ENCODE measurements at places on chromosomes 7 and 10. TPM values are rescaled to one million over a fixed set of nuclear protein-coding genes. Genes with fewer than 3 reads are reported as not detected.

The NAMPT gene
- 453 TPM for total RNA-seq

The CLDN12 gene
- total RNA-seq = 2.9 TPM

The SYT15B gene
- 0.15 TPM for total RNA-seq

DNA sequence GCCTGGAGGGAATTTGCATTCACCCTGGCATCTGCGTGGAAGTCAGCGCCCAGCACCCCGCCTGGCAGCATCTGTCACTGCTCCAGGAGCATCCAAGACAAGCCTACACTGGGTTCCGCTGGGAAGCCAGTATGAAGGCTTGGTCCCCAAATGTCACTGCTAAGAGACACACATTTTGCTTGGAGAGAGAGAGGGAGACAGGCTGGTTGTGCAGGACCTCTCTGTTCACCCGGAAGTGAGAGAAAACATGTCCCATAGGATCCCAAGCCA is 119.5 kb downstream of the SEC23IP start:
- H3K36me3 ChIP-seq = no peaks in the 10 kb centered on the region
- H3K27me3 ChIP-seq = peaks cover 11% of the 10 kb centered on the region
- H3K4me3 ChIP-seq = no peak overlapping the region
- DNase-seq = no peak
- H3K27ac ChIP-seq = no peak overlapping the region
- no peaks in the 10 kb centered on the region for H3K4me1 ChIP-seq

DNA sequence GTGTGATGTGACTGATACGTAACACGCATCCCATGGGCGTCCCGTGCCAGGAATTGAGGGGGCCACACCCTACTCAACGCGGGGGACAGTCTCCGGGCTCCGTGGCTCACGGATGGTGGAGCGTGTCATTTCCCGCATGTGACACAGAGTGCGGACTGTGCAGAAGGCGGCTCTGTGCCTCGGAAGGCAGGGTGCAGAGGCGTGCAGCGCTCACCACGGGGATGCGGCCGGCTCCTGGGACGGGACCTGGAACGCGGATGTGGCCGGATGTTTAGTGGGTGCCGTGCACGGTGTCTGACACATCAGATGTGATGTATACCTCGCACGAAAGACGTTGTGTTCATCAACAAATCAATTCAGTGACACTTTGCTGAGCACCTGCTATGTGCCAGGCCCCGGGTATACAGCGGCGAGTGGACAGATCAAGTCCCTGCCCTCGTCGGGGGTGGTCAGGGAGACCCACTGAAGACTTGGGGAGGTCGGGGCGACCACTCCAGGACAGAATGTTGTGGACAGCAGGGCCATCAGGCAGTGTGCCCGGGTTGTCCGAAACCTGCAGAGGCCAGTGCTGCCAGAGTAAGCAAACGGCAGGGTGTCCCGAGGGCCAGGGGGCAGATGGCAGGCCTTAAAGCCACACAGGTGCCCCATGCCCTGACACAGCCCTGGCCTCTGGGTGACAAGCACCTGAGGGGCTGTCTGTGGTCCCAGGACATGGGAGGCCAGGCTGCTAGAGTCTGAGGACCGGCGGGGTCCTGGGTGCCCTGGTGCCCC is 38.1 kb downstream of the MICALL2 start:
- H3K4me1 ChIP-seq = peaks cover 18% of the 10 kb centered on the region
- H3K4me3 ChIP-seq = no peak overlapping the region
- H3K36me3 ChIP-seq = no peaks in the 10 kb centered on the region
- H3K27ac ChIP-seq = no peak overlapping the region

GRCh38 chr7:111045449-111045848 is 45.5 kb upstream of the LRRN3 start:
- no peak for DNase-seq
- H3K27ac ChIP-seq = no peak overlapping the region
- H3K36me3 ChIP-seq = no peaks in the 10 kb centered on the region
- H3K27me3 ChIP-seq = no peaks in the 10 kb centered on the region

- peaks cover 30% of the 10 kb centered on the region for H3K27me3 ChIP-seq
- H3K4me3 ChIP-seq = no peak overlapping the region
- H3K36me3 ChIP-seq = no peaks in the 10 kb centered on the region
- H3K27ac ChIP-seq = no peak overlapping the region
- H3K4me1 ChIP-seq = peaks cover 9% of the 10 kb centered on the region
Measured at GRCh38 chr10:91635401-91636400, 2.8 kb upstream of the PPP1R3C start.

DNA sequence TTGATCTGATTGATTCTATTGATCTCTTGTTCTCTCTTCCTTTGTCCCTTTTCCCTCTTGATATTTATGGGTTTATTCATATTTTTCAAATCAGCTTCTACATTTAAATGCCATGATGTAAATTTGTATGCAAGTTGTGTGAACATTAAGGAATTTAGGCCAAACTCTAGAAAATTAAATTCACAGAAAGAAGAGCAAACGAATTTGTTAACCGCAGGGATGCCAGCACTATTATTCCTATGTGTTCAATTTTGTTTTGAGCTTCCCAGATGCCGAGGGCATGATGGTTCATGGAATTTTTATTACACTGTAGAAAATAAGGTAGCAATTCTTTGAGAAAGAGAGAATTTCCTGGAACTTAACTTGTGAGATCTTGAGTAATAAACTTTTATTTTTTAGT is 220.9 kb downstream of the BUB3 start:
- no peaks in the 10 kb centered on the region for H3K4me1 ChIP-seq
- no peaks in the 10 kb centered on the region for H3K36me3 ChIP-seq
- H3K4me3 ChIP-seq = no peak overlapping the region
- no peaks in the 10 kb centered on the region for H3K27me3 ChIP-seq
- no peak for DNase-seq

GRCh38 chr7:99762680-99763327 is 21.2 kb downstream of the CYP3A4 start:
- H3K4me3 ChIP-seq = no peak overlapping the region
- no peak for DNase-seq
- H3K27me3 ChIP-seq = peaks cover 2% of the 10 kb centered on the region
- H3K4me1 ChIP-seq = no peaks in the 10 kb centered on the region
- no peaks in the 10 kb centered on the region for H3K36me3 ChIP-seq

- H3K27ac ChIP-seq = no peak overlapping the region
- no peaks in the 10 kb centered on the region for H3K27me3 ChIP-seq
- H3K36me3 ChIP-seq = no peaks in the 10 kb centered on the region
- no peak for DNase-seq
- H3K4me3 ChIP-seq = no peak overlapping the region
- no peaks in the 10 kb centered on the region for H3K4me1 ChIP-seq
Measured at GRCh38 chr10:49333192-49333591, 34.2 kb downstream of the C10orf71 start.

- H3K27me3 ChIP-seq = peaks cover 18% of the 10 kb centered on the region
- H3K27ac ChIP-seq = no peak overlapping the region
- H3K4me3 ChIP-seq = no peak overlapping the region
Measured at GRCh38 chr10:73906524-73907447, 4.1 kb upstream of the PLAU start.

Data from CD4-positive, CD25-positive, alpha-beta regulatory T cell (primary cell).